ENCODE measurements at places on chromosomes 12 and 14. TPM values are rescaled to one million over a fixed set of nuclear protein-coding genes. Genes with fewer than 3 reads are reported as not detected.

Gene MMP14
- total RNA-seq = 0.85 TPM

Gene ADAMTS20
- not detected for total RNA-seq

Gene TMPRSS12
- not detected for total RNA-seq

- DNase-seq = no peak
Measured at GRCh38 chr14:94540031-94540794, 21.0 kb upstream of the SERPINA4 start.

DNA sequence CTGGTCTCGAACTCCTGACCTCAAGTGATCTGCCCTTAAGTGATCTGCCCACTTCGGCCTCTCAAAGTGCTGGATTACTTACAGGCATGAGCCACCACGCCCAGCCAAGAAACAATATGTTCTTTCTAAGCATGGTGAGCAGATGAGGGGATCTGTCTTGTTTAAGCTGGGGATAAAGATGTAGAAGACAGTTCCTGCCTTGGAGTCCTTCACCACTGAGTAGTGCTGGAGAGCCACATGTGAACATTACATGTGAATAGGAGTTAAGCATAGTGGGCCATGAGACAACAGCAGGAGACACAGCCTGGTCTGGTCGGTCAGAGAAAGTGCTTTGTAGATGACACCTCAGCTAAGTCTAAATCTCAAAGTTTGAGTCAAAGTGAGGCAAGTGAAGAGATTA, 26.0 kb downstream of the TMBIM6 start:
- no peak for DNase-seq

- no peak for DNase-seq
Measured at GRCh38 chr12:50248411-50248810, 34.9 kb downstream of the LIMA1 start.

DNA sequence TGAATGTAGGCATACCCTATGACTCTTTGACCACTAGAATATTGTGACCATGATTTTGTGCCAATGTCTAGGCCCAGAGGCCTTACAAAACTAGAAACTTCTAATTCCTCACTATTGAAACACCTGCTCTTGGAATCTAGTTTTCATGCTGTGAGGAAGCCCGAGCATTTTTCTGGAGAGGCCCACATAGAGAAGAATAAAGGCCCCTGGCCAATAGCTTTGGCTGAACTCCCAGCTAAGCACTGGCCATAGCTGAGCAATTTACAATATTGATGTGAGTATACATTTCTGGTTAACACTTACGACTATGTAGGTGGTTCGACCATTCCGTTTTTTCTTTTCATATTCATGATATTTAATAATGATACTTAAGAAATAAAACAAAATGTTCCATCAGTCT, 190.3 kb downstream of the KCNH5 start:
- no peak for DNase-seq

DNA sequence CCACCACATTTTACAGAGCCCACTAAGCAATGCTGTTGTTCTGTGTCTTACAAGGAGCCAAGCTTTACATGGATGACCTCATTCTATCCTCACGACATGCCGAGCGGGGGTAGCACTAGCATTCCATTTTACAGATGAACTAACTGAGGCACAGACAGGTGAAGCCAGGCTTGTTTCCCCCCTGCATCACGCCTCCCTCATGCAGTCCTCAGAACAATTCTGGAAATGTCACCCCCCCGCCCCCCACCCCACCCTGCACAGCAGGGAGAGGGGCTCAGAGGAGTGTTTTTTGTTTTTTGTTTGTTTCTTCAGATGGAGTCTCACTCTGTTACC, 1.5 kb downstream of the SLC8B1 start:
- DNase-seq = no peak

DNA sequence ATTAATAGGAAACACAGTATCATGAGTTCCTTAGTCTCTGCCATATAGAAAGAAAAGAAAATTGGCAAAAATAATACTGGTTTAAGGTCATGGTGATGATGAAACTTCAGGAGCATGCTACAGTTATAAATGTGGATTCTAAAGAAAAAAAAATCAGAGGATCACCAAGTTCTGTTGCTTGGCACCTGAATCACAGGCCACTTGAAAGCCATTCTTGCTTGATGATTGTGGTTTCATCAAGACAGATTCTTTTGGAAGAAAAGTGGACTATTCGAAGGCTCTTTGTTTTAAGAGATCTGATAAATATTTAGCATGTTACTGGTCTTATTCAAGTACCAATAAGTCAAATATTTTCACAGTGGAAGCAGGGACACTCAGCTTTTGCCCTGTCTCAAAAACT, 148.9 kb downstream of the SAMD4A start:
- no peak for DNase-seq

GRCh38 chr14:65352964-65353530, 59.5 kb upstream of the FUT8 start:
- no peak for DNase-seq
